ENCODE measurements at places on chromosomes 11 and 22. TPM values are rescaled to one million over a fixed set of nuclear protein-coding genes. Genes with fewer than 3 reads are reported as not detected.

DNA sequence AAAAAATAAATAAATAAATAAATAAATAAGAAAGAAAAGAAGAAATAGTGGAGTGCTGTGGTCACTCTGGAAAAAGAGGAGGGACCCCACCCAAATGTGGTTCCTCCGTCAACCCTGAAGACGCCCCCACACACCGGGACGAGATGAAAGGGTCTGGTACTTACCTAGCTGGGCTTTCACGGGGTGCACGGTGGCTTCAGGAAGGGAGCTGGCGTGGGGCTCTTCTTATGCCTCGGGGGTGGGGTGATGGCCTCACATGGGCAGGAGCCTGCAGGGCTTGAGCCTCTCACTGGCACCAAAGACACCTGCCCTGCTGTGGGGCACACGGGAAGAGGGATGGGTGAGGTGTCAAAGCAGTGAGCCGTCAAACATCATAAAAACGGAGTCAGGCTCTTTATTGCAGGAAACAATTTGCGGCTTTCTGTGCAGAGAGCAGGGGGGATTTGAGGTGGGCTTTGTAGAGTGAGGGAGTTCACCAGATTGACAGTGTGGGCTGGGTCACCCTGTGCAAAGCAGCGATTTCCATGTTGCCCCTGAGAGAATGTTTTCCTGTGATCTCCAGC is 28.0 kb upstream of the KRTAP5-6 start:
- no peak for DNase-seq

DNA sequence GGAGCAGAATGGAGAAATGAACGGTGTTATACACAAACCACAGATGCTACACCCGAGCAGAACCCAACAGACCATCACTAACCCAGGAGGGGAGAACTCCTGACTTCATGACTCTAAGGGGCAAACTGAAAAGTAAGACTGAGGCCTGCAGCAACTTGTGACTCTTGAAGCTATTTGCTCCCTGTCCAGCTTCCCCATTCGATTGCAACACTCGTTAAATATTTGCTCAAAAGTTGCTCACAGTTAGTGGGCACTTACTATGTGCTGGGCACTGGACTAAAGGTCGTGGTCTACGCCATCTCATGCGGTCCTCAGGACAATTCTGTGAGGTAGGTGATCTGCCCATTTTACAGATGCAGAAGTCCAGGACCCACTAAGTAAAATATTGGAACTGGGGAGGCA is 9.5 kb upstream of the ADA2 start:
- no peak for DNase-seq

- DNase-seq, result peak; percentile 65
These were observed 56.8 kb downstream of the SLC1A2 start for GRCh38 chr11:35362521-35362980.

GRCh38 chr11:95157824-95158223 is 68.2 kb downstream of the ENDOD1 start:
- DNase-seq, result no peak

DNA sequence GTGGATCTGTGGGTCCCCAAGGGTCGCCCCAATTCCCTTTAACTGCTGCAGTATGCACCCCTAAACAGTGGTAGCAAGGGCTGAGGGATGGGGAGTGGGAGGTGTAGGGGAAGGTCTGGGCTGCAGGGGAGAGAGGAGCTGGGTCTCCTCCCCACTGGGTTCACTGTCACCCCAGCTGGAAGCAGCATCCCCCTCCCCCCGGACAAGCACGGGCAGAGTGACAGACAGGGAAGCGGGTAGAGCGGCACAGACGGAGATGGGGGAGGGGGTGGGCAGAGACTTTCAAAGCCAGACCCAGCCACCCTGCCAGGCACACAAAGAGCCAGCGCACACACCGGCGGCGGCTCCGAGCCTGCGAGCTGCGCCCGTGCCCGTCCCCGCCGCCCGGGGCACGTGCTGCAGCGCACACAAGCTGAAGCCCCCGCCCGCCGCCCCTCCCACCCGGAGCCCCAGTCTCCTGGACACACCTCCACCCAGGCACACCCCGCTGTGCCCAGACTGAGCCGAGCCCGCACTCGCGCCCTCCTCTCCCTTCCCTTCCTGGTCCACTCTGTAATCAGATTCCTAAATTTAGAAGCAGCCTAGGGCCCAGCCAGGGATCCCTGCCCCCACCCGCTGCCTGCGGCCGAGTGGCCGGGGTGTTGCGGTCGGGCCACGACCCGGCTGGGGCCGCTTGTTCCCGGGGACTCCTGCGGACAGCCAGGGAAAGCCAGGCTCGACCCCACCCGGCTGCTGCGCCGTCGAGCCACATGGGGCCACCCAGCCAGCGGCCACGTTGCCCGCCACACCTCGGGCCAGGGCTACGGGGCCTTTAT is 935 bp upstream of the RCOR2 start:
- DNase-seq, result peak; percentile 87

GRCh38 chr11:93663021-93663420 is 1.5 kb downstream of the CEP295 start:
- no peak for DNase-seq

DNA sequence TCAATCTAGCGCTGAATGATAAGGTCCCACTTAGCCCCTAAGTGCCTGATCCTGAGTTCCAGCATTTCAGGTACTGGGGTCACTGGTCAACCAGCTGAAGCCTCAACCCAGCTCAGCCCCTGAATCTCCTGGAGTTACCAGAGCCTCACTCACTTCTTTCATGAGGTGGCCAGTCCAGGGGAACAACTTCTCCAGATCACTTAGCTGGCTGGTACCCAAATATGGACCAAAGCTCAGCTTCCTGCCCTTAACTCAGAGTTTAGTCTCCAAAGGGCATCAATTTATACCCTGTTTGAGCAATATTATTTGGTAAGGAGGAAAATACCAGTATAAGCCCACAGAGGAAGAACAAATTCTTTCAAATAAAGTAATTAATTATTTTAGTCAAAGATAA is 105.6 kb downstream of the SLC1A2 start:
- DNase-seq, result no peak

DNA sequence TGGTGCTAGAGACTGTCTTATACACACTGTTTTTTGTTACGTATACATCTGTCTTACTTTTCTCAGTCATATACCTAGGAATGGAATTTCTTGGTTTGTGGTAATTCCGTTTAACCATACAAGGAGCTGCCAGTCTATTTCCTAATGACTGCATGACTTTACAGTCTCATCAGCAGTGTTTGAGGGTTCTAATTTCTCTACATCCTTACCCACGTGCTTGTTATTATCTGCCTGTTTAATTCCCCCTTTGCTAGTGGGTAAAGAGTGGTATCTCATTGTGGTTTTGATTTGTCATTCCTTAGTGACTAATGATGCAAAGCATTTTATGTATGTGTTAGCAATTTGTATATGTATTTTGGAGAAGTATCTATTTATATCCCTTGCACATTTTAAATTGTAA is 1008.0 kb downstream of the FAM181B start:
- DNase-seq, result no peak

DNA sequence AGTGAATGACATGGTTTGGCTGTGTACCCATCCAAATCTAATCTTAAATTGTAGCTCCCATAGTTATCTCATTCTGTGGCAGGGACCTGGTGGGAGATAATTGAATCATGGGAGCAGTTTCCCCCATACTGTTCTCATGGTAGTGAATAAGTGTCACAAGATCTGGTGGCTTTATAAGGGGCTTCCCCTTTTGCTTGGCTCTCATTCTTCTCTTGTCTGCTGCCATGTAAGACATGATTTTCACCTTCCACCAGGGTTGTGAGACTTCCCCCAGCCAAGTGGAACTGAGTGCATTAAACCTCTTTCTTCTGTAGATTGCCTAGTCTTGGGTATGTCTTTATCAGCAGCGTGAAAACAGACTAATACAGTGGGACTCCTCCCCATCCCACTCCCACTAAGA is 11.1 kb downstream of the OR5A2 start:
- DNase-seq, result no peak

- peak; percentile 16 for DNase-seq
These were observed 23.6 kb upstream of the RNASEH2C start for GRCh38 chr11:65744026-65744698.

GRCh38 chr11:25958045-25958444 is 373.9 kb upstream of the ANO3 start:
- no peak for DNase-seq

DNA sequence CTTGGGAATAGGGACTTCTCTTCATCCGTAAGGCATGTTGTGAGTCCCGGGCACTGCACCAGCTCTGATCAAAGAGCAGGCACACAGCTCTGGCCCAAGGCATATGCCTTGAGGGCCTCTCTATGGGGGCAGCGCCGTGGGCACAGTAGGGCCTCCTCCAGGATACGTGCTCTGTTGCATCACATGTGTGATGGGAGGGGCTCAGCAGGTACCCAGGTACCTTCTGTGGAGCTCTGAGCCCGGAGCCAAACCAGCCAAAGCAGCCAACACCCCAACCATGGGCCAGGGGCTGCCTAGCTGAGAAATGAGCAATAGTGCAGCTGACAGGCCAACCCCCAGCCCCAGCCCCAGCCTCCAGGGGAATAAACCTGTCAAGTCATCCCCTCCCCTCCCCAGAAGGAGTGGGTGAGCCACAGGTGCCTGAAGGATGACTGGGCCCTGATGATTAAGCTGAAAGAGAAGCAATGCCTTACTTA is 79.7 kb upstream of the SHISAL1 start:
- no peak for DNase-seq

GRCh38 chr11:78044706-78045105 is 19.0 kb upstream of the THRSP start:
- no peak for DNase-seq

DNA sequence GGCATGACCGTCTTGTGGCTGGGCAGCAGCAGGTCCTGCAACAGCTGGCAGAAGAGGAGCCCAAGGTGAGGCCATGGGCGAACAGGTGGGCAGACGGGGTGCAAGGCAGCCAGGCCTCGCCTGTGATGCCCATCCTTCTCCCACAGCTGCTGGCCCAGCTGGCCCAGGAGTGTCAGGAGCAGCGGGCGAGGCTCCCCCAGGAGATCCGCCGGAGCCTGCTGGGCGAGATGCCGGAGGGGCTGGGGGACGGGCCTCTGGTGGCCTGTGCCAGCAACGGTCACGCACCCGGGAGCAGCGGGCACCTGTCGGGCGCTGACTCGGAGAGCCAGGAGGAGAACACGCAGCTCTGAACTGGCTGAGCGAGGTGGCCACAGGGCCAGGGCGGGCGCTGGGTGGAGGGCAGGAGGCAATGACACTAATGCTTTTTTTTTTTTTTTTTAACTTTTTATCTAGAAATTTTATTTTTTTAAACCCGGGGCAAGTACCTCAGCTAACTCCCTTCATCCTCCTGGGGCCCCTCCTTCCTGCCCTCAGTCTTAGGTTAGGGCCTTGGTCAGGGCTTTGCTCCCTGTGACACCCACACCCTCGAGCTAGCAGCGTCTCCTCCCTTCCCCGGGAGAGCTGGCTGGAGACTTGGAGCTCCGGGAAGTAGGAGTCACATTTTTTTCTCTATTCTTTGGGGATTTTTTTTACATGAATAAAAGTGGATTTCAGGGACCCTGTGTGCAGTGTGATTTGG is 16.0 kb downstream of the PLCB3 start:
- DNase-seq, result no peak

GRCh38 chr11:113647856-113648255 is 58.3 kb downstream of the TMPRSS5 start:
- DNase-seq, result no peak

- no peak for DNase-seq
These were observed 61.5 kb upstream of the EP300 start for GRCh38 chr22:41030891-41031290.

DNA sequence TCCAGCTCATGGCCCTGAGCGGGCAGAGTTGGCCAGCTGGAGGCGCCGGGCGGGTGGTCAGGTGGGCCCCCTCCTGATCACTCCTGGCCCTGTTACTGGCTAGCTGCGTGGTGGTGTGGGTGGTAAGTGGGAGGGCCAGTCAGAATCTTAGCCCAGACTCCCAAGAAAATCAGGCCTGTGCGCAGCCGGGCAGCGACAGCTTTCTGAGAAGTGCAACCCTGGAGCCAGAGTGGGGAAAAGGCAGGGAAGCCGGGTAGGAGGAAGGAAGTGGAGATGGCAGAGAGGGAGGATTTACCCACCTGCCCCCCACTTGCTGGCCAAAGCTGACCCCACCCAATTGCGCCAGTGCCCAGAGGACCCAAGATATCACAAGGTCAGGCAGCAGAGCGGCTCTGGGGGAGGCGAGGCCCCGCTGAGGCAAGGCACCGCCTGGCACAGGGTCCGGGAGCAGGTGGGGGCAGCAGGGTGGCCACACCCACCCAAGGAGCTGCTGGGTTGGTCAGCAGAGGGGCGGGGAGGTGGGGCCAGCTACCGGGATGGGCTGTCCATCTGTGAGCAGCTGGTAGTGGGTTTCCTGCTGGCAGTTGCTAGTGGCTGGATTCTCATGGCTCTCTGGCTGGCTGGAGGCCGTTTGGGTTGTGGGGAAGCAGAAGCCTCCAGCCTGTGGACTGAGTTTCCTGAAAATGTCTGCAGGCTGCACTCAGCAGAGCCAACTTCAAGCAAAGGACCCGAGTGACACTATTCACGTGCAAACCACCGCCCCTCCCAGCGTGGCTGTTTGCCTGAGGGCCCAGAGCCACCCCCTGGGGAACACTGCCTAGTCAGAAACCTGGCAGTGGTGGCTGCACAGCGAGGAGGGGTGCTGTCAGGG is 196.4 kb downstream of the IGLL1 start:
- peak; percentile 65 for DNase-seq

Gene INPPL1
- 87.7 TPM for total RNA-seq

Gene CSF2RB
- 1.8 TPM for total RNA-seq

Gene GLYATL2
- 0.89 TPM for total RNA-seq

Gene FOSL1
- total RNA-seq, result not detected

Gene FXYD2
- 3.3 TPM for total RNA-seq

Data from muscle of leg (tissue), 16 donors.